ENCODE measurements at places on chromosomes 3 and 15.

DNA sequence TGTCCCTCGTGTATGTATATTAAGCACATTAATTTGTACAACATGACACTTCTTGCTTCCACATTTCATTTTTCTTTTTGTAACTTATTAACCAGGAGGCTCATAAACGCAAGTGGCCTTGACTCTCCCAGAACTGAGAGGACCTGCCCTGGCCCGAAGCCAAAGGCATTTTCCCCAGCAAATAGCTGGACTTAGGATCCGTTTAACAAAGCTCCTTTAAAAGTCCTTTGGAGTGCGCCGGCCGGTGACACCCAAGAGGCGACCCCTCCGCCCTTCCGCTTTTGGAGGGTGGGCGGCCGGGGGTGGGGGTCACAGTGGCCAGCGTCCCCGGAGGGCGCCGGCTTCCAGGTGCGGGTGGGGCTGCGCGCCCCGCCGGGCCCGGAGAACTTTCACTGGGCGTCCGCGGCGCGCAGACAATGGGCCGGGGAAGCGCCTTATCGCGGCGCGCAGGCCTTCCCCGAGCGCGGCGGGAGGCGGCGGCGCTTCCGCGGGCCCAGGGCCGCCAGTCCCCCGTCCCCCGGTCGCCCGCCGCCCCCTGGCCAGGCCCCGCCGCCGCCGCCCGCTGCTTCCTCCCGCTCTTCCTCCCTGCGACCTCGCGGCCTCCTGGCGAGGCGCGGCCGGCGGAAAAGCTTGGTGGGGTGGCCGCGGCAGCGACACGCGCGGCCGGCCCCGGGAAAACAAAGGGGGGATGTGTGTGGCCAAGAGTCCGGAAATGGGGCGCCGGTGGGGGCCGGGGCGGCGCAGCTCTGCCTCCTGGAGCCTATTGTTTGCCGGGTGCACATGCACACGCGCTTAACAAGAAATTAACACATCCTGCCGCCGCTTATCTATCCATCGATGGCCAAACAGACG is 613.4 kb downstream of the MCTP2 start:
- no peak for DNase-seq

- no peak for DNase-seq
Observed at GRCh38 chr15:51156957-51157356, 62.3 kb upstream of the TNFAIP8L3 start.

GRCh38 chr15:64582202-64582601 is 121.8 kb downstream of the ZNF609 start:
- no peak for DNase-seq

DNA sequence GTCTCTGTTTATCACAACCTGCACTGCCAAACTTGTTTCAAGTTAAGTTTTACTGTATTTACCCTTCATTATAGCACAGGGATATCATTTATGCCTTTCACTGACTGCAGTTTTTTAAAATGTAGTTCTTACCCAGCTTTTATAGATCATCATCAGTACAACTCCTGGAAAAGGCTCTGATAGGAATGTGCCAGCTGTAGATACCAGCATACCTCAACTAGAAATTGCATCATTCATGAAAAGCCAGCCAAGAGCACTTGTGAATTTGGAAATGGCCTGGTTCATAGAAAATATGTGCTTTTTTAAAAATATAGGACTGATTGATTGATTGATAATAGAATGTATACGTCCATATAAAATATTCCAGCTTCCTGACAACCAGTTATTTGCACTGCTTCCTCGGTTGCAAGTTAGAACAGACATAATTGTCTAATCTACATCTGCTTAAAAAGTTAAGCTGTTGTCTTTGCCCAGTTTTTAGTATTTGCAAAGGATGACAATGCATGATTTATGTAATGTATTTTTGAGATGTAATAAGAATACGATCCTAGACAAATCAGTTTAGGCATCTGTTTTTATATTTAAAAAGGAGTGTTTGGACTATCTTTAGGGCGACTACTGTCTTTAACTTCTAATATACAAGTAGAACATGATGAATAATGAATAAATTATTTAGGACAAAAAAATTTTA is 58.5 kb downstream of the DCUN1D1 start:
- no peak for DNase-seq

DNA sequence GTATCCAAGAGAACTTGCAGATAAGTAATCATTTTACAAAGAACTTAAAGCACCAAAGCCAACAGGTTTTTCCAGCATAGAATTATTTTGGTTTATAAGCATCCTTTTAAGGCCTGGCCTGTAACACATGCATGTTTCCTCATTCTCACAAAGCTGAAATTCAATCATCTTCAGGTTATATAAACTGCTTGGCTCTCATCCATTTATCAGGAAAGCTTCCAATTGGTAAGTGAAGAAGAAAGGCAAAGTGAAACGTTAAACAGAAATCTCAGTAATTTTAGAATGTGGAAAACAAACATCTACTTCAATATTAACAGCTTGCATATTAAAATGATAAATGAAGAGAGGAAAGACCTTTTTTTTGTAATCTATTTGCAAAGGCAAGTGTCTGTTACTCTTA is 1.6 kb downstream of the SERP1 start:
- DNase-seq: no peak

DNA sequence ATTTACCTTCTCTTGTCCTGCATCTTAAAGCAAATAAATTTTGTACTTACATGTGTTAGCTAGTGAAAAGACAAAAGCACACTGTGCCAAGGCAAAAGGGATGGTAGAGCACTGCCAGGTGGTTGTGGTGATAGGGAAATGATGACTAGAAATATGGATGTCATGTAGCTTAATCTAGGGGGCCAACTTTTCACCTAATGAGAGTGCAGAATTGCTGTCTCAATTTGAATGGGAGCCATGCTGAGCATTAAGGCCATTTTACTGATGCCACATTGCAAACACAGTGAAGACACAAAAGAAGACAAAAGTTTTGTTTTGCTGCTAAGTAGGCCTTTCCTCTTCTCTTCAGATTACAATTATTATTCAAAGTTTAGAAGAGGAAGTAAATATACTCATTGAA is 274.7 kb downstream of the PDCD6IP start:
- DNase-seq: no peak

GRCh38 chr3:57068437-57069089 is 8.1 kb downstream of the SPATA12 start:
- DNase-seq: no peak

DNA sequence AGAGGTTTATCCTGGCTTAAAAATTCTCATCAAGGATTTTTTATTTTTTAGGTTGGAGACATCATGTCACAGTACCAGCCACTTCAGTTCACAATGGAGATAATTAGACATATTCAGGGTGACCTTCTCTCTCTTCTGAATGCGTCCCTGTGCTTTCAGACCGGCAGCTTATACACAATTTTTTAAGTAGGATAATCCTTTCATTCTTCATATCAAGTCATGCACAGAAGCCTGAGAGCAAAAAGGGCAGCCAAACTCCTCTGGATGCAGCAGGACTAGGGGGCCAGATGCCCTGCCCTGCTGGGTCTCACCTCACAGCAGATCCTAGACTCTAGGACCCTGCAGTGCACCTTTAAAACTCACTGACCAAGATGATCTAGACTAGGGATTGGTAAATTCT is 210.4 kb downstream of the ERC2 start:
- no peak for DNase-seq

DNA sequence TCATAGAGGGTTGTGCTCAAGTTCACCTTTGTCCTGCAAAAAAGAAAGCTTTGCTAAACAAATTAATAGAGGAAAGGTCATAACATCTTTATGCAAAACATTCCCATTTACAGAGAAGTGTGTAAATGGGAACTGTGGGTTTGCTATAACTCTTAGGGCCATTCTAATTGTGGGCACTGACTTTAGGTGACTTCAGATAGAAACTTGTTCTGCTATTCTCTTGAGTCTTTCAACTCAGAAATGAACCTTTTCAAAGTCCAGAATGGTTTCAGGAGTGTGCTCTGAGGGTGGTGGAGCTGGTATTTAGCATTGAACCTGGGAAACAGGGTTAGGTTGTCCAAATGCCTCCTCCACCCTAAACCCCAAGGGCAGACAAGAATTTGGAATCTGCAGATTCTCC is 34.0 kb downstream of the SPTSSB start:
- no peak for DNase-seq

DNA sequence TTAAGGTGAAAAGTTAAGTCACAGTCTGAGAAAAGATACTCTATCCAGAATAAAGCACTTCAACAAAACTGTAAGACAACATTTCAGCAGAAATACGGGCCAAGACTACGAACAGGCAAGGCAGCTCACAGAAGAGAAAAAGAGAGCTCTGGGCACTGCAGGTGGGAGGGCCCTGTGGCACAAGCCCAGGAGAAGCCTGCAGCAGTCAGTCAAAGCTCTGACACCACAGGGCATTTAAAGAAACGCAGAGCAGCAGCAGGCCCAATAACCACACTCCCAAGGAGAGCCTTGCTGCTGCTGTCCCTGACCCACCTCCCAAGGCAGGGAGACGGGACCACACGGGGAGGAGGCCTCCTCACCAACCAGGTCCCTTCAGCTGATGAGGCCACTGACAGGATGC is 19.2 kb downstream of the CHSY1 start:
- no peak for DNase-seq

DNA sequence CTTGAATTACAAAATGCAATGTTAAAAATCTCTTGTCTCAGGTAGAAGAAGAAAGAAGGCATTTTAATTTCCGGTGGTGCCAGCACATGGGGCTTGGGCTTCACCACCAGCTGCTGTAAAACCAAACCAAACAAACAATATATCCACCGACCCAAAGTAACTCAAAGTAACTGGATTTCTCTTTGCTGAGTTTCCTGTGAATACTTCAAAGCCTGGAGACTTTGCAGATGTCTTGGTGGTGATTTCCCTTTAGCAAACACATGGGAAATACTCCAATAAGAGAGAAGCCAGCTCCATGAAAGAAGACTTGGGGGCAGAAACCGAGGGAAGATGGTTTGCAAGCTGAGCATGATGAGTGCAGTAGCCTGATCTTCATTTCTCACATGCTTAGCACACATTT is 62.6 kb downstream of the EIF4E3 start:
- DNase-seq: no peak

DNA sequence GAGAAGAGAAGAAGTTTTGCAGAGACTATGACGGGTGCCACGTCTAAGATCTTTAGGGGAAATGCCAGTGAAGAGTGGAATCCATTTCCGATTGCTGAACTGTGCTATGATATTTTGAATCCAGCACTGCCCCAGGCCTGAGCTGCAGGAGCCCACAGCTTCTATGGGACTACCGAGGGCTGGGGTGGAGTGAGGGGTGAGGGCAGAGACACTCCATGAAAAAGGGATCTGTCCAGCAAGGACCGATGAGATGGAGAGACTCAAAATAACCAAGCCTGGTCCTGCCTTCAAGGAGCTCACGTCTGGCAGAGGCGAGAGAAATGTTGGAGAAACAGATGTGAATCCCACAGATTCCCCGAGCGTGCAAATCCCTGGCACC is 79.8 kb upstream of the MEF2A start:
- DNase-seq: no peak

DNA sequence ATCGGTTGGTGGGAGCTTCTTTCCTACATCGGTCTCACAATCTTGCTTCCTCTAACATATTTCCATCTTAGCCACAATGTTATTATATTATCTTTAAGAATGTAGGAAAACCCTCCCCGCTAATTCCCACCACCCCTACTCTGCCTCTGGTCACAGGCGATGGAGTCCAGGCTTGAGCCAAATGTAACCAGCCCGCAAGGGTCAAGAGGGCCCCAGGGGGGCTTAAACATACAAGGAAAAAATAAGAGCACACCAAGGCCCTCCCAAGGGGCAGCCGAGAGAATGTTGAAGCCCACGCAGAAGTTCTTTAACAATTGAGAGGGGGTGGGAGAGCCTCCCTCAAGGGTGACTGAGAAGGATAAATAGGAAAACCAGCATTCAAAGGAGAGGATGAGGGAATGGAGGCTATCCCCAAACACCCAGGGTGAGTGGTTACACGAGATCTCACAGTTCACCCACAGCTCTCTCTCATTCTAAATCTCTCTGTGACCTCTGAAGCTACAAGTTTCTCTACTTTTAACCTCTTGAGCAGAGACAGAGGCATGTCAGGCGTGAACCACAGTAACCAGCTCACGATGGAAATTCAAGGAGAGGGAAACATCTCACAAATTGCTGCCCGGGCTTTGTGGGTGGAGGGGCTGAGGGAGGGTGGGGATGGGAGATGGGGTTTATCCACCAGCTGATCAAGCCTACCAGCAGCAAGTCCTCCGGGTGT is 31.4 kb upstream of the UACA start:
- DNase-seq: no peak

GRCh38 chr3:170511371-170511770 is 74.5 kb downstream of the SLC7A14 start:
- DNase-seq: no peak

GRCh38 chr3:9452417-9452816 is 55.0 kb downstream of the SETD5 start:
- DNase-seq: no peak

GRCh38 chr15:38844736-38845135 is 280.1 kb upstream of the RASGRP1 start:
- DNase-seq: no peak

DNA sequence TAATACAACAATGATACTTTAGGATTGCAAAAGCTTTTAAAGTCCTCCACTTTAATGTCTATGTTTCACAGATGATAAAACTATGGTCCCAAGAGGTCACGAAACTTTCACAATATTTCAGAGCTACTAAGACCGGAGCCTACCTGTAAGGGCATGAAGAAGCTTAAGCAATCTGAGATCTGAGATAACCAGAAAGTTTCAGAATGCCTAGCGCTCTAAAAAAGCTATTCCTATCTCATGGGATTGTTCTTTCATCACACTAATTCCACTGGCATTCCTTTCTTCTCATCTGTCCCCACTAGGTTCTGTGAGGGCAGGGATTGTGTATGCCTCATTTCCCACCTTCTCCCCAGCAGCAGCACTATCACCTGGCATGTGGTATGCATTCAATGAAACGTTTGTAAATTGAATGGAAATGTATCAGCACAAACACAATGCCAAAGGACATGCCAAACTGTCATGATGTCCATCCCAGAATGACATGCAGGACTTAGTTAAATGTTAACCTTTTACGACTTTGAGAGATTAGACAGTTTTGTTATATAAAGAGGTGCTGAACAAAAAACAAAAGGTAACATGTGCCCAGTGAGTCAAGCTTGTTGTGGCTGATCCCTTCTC is 104.7 kb upstream of the NR2F2 start:
- DNase-seq: no peak

DNA sequence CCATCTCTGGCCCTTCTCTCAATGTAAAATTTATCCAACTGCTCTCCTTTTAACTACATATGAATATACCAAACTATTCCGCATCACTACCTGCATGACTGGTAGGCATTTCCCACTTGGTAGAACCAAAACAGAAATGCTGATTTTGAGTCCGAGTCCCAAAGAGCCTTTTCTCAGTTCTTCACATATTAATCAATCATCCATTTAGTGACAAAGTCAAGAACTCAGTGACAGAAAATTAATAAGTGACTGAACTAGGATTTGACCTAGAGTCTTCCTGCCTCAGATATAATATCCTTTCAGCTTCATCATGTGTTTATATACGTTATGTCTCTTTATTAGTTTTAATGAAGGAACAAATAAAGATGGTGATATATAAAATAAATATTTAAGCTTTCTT is 700.6 kb upstream of the GOLIM4 start:
- no peak for DNase-seq

DNA sequence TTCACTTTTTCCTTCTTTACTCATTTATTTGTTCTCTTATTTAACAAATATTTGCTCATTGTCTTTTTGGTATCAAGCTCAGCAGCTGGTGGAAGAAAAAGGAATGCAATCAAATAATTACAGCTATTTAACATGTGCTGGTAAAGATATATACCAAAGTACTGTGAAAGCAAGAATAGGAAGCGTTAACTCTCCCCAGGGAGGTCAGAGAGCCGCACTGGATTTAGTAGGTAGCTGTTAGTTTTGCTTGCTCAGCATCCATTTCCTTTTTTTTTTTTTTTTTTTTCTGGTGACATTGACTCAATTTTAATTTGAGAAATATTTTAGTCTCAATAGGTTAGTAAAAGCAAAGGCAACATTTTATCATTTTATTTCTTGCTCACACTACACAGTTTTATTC is 308.5 kb upstream of the MDFIC2 start:
- DNase-seq: no peak

All from activated effector memory CD4-positive, alpha-beta T cell treated with anti-CD3 and anti-CD28 coated beads, Interleukin-2, amount 50 U/mL, for 16 hours (primary cell).